Stimulated activated CD4-positive, alpha-beta T cell treated with anti-CD3 and anti-CD28 coated beads, Interleukin-1b, Interleukin-23, amount 100 ng/mL, for 1 hour (primary cell): ENCODE measurements at places on chromosomes 7 and 10.

- DNase-seq = no peak
Measured at GRCh38 chr7:158650821-158651225, 53.8 kb downstream of the NCAPG2 start.

GRCh38 chr10:113979409-113979808 lies 64.3 kb upstream of the ADRB1 start:
- no peak for DNase-seq

DNA sequence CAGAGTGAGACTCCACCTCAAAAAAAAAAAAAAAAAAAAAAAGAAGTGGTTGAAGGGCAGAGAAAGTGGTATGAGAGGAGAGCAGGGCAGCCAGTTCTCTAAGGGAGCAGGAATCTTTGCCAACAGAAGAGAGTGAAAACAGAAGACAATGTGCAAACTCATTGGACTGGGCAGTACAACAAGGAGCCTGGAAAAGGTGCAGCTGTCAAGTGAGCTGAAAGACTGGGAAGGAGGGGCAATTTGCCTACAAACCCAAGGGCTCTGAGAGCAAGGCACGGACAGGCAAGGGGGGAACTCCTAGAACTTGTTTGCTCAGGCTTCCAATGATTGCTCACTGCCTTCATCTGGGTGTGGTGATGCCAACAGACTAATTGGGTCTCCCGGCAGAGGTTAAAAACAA lies 9.5 kb downstream of the ACTR1A start:
- DNase-seq = no peak

DNA sequence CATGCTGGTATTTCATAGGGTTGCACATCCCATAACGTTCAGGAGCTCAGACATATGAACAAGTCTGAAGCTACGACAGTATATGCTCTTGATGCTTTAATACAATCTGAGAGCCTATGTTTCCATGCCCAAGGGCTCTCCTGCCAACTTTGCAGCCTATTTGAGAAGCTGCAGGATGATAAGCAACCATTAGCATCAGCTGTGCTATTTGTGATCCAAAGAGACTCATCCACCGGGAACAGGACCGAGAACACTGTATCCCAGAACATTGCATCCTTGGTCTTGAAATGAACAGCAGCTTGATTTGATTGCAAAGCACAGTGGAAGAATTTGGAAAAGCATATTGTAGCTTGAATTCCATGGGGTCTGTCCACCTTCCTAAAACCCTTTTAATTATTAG lies 156.2 kb upstream of the PTER start:
- DNase-seq = no peak

- no peak for DNase-seq
Measured at GRCh38 chr7:100141555-100141949, 7.2 kb upstream of the LAMTOR4 start.

DNA sequence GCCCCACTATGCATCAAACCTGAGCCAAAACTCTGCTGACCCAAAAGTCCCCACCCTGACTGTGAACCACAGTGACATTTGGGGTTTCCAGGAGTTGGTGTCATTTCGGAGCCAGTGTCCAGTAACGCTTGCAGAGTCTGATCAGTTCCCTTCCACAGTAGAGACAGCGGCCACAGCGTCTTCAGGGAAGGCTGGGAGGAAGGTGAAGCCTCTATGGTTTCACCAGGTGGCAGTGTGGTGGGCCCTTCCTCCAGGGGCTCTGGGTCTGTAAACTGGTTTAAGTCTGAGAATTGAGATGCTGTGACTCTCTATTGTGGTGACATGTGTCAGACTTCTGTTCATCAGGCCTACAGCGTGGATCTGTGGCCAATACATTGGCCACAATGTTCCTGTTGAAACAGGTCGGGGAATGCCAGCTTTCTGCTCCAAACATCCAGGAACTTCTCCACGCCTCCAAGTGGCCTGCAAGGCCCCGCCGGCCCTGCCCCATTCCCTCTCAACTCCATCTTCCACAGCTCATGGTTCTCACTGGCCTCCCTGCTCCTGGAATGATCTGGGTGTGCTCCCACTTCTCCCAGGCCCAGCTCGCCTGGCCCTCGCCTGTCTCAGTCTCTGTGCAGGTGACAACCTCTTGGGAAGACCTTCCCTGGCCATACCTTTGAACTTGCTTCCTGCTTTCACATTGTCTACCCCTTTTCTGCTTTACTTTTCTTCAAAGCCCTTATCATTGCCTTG lies 124.5 kb upstream of the FAM20C start:
- DNase-seq = no peak

GRCh38 chr10:27158421-27158820 lies 3.3 kb downstream of the MASTL start:
- no peak for DNase-seq

- DNase-seq = no peak
Measured at GRCh38 chr10:16437540-16437894, 707 bp downstream of the PTER start.

DNA sequence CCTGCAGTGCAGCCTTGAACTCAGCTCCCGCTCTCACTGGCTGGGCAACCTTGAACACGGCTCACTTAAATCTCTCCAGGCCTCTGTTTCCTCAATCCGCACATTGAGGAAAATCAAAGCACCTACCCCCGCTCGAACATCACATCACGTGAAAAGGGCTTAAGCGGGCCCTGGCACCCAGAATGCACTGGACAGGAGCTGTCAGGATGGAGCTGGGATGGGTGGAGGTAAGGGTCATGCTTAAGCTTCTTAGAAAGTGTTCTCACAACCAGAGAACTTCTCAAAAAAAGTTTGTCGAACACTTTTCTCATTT lies 55.7 kb upstream of the MGMT start:
- no peak for DNase-seq

GRCh38 chr7:22949944-22950343 lies 64.0 kb downstream of the HYCC1 start:
- no peak for DNase-seq
